T-helper 17 cell (primary cell): ENCODE measurements at places on chromosomes 11 and 22.

- no peak overlapping the region for H3K27ac ChIP-seq
- H3K36me3 ChIP-seq, result peaks cover 5% of the 10 kb centered on the region
- H3K4me1 ChIP-seq, result peaks cover 11% of the 10 kb centered on the region
- no peak overlapping the region for H3K4me3 ChIP-seq
Observed at GRCh38 chr22:37065961-37066360, 14.4 kb downstream of the KCTD17 start.

DNA sequence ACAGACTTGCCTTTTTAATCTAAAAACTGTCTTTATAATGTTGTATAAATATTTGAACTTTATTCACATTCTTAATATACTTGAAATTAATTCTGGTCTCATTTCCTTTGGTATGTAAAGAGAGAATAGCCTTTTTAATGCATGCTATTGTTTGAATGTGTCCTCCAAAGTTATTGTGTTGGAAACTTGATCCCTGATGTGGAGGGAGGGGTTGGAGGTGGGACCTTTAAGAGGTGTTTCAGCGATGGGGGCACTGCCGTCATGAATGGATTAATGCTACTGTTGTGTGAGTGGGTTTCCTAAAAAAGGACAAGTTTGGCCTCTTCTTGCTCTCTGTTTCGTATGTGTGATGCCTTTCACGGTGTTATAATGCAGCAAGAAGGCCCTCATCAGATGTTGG lies 131.7 kb downstream of the DDX10 start:
- peaks cover 9% of the 10 kb centered on the region for H3K4me1 ChIP-seq
- no peak overlapping the region for H3K4me3 ChIP-seq
- no peak for DNase-seq
- H3K36me3 ChIP-seq, result peaks cover 2% of the 10 kb centered on the region
- H3K27ac ChIP-seq, result no peak overlapping the region

DNA sequence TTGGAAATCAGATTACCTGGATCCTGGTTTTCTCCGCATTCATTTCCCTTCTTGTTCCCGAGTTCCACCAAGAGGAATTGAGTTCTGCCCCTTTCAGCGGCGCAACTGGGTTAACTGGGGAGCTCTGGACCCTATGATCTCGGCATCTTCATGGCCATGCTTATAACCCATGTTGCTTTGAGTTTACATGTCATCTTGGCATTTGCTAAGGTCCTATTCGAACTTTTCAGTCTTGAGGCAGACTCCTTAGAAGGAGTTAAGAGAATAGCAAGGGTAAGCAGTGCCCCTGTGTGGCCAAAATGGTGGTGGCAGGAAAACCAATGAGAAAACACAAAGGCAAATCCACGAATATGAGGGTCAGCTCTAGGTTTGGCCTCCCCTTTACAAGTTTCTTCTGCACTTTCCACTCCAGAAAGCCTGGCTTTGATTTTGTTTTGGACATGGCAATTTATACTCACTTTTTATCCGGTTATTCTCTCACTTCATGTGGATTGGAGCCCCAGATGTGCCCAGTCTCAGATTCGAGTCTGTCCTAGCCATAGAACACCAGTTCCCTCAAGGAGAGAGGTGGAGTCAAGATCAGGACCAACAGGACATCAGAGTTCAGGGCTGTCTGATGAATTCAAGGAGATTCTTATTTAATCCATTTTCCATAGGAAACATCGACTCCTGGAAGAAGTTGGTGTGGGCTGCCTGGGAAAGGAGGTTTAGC lies 55.3 kb upstream of the FBXO3 start:
- peak overlapping the region; percentile 90 for H3K4me3 ChIP-seq
- peaks cover 4% of the 10 kb centered on the region for H3K36me3 ChIP-seq
- no peak for DNase-seq
- H3K27me3 ChIP-seq, result peaks cover 72% of the 10 kb centered on the region

GRCh38 chr11:63282579-63282978 lies 39.2 kb upstream of the SLC22A25 start:
- no peak for DNase-seq
- no peak overlapping the region for H3K4me3 ChIP-seq
- H3K36me3 ChIP-seq, result peaks cover 4% of the 10 kb centered on the region
- peaks cover 71% of the 10 kb centered on the region for H3K27me3 ChIP-seq
- H3K27ac ChIP-seq, result no peak overlapping the region

- no peak overlapping the region for H3K4me3 ChIP-seq
- H3K36me3 ChIP-seq, result no peaks in the 10 kb centered on the region
- no peak overlapping the region for H3K27ac ChIP-seq
- H3K27me3 ChIP-seq, result no peaks in the 10 kb centered on the region
- H3K4me1 ChIP-seq, result peaks cover 22% of the 10 kb centered on the region
Observed at GRCh38 chr11:1534682-1535081, 37.4 kb downstream of the DUSP8 start.

DNA sequence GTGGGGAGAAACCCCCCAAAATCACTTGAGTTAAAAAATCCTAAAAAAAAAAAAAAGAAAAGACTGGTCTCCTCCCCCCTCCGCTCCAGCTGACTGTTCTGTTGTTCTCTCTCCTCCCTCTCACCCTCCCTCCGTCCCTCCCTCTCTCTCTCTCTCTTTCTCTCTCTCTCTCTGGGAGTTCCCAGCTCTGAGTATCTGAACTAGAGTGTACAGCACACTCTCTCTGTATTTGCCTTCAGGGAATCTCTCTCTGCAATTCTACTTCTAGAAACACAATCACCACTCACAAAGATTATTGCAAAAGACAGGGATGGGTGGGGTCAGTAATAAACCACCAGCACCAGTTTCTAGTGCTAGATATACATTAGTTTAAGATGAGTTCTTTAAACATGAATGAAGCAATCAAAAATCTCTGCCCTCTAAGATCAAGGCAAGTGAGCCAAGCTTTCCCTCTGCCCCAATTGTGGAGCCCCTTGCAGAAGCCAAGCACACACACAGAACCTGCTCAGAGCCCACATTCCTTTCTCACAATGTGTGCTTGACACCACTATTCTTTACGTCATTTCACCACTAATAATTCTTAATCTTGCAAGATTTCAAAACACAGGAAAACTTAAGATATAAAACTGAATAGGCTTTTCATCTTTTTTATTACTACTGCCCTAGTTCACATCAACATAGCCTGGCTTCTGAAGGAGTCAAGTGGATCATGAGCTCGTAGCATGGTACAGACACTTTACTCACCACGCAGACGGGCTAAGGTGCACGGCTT lies 133.5 kb downstream of the RBFOX2 start:
- peaks cover 3% of the 10 kb centered on the region for H3K36me3 ChIP-seq
